OCI-LY7 (cell line): ENCODE measurements at places on chromosomes 6 and 20.

GRCh38 chr6:56370561-56371211 lies 123.3 kb upstream of the COL21A1 start:
- peak; percentile 4 for DNase-seq

DNA sequence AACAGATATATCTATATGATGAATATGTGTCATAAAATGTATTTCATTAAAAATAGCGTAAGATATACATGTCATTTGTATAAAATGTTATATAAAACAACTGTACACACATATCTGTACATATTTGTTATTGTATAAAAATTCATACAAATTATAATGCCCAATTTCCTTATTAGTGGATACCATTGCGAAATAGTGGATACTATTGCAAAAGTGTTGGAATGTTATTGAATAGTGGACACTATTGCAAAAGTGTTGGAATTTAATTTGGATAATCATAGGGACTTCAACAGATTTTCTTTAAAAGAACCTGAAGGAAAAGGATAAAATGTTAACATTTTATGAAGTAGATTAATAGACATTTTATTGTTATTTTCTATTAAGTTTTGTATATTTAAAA lies 487.4 kb downstream of the HAO1 start:
- DNase-seq, result no peak

- no peak for DNase-seq
These were observed 107.1 kb downstream of the ARID1B start for GRCh38 chr6:156884306-156884705.

DNA sequence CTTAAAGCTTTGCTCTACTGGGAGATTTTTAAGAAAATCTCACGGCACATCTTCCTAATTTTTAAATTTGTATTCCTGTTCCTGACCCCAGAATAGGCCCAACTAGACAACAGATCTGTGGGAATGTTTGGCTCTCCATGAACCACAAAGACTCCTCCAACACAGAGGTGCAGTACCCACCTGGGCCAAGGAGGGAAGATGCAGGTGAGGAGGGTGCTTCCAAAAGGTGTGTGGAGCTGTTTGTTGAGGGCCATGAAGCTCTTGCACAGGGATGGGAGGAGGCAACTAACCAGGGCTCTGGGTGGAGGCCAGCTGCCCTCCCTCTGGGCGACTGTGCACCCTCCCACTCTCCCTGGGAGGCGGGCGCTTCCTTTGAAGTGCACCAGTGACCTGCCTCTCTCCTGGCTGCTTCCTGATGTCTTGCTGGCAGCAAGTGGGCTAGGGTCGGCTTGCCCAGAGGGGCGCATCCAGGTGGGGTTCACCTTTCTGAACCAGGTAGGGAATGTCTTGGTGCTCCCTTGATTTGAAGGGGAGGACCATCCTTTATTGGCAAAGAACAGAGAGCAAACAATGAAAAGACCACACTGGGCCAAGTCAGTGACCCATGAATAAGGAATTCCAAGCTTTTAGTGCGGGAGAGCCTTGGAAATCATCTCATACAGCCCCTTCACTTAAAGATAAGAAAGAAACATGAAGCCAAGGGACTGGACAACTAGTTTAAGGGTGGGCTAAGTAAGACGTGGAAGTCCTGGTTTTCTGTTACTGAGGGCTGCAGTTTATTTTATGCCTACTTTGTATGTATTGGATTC lies 76.0 kb downstream of the ANKRD6 start:
- no peak for DNase-seq

DNA sequence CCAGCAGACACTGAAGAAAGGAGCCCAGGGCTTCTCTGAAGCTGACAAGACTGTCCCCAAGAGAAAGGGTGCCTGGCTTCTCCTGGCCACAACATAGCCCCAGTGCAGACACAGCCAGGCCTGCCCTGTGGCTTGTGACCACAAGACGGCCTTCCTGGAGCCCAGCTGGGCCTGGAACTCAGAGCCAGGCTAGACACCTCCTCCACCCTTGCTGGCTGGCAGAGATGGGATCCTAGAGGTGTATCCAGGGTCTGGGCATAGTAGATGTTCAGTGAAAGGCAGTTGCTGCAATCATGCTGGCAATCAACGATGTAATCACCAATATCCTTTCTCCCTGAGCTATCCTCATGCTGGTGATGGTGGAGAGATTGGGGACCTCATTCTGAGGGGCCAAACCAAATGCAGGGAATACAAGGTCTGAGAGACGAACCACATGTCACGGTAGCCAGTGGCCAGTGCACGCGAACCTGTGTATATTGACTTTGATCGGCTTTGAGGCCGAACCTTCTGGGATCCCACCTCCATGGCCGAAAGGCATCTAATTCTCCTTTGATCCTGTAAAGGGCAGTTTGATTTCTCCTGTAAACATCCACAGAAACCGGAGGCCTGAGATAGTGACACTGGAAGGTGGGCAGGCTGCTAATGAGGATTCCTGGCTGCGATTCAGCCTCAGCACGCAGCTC lies 115.2 kb downstream of the PSMB1 start:
- no peak for DNase-seq

GRCh38 chr20:57748601-57749130 lies 38.9 kb upstream of the PMEPA1 start:
- DNase-seq, result no peak

GRCh38 chr6:95660544-95660943 lies 83.2 kb downstream of the MANEA start:
- DNase-seq, result no peak

- peak; percentile 81 for DNase-seq
These were observed 95.1 kb upstream of the OLIG3 start for GRCh38 chr6:137589067-137589848.

- no peak for DNase-seq
These were observed 43.2 kb upstream of the TMEM30A start for GRCh38 chr6:75327807-75328206.

GRCh38 chr6:33676416-33677142 lies 34.9 kb downstream of the UQCC2 start:
- DNase-seq, result no peak

DNA sequence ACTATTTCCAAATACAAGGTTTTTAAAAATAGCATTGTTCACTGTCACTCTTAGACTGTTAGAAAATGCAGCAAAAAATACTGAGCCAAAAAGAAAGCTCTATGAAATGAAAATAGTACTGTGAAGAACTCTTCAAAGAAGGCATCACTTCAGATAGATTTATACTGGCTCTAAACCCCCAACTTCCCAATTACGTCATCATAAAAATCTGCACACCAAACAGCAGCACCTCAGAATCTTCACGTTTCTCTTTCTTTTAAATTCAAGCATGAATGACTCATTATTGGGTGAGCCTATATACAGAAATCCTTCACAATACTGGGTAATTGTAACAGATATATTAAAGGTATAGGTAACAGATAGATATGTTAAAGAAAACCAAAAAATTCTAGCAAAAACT lies 208.4 kb upstream of the HTR1E start:
- DNase-seq, result no peak

DNA sequence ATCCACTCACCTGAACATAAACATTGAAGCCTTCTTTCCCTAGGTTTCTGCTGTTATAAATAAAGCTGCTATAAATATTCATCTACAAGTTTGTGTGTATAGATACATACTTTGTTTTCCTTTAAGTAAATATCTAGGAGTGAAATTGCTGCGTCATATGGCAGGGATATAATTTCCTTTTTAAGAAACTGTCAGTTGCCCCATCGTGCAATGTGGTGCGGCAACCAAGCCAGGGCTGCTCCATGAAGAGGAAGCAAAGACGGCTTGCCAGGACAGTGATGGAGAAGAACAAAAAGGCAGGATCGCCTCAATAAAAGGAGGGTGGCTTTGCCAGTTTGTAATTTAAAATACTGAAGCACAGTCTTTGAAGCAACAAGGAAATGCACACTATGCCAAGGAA lies 36.6 kb downstream of the CITED2 start:
- DNase-seq, result no peak

DNA sequence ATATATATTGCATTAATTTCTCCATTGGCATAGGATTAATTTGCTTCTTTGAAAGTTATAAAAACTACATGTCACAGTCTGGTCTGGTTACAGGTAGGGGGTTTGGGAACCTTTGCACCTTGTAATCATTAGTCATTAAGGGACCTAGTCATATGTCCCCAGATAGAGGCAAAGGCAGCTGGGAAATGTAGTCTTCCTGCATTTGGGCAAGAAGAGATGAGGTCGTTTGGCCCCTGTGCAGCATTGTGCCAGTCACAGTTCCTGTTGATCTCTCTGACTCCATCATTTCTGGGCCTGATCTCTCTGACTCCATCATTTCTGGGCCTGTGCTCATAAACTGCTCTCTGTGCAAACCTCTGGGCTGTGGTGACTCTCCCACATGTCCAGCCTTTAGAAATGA lies 73.2 kb downstream of the BCKDHB start:
- no peak for DNase-seq

- no peak for DNase-seq
These were observed 63.9 kb downstream of the PTPN1 start for GRCh38 chr20:50574108-50574507.

DNA sequence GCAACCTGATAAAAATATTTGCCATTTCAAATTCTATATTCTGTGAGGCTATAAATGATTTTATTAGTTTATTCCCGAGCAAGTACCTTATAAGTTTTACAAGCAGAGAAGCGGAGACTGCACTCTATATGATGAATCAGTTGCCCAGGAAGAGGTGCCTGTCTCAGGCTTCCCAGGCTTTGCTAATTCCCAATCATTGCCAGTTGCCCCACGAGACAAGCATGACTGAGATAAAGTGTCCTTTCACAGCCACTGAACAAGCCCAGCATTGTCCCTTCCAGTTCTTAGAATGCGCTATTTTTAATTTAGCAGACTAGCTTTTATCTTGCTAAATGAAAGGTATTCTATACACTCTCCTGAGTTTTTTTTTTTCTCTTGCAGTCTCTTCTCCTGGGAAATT lies 260.7 kb downstream of the ALDH8A1 start:
- no peak for DNase-seq

- DNase-seq, result no peak
These were observed 232.8 kb downstream of the MYLK4 start for GRCh38 chr6:2517855-2518473.

- no peak for DNase-seq
These were observed 50.1 kb downstream of the EDN3 start for GRCh38 chr20:59350330-59351156.

DNA sequence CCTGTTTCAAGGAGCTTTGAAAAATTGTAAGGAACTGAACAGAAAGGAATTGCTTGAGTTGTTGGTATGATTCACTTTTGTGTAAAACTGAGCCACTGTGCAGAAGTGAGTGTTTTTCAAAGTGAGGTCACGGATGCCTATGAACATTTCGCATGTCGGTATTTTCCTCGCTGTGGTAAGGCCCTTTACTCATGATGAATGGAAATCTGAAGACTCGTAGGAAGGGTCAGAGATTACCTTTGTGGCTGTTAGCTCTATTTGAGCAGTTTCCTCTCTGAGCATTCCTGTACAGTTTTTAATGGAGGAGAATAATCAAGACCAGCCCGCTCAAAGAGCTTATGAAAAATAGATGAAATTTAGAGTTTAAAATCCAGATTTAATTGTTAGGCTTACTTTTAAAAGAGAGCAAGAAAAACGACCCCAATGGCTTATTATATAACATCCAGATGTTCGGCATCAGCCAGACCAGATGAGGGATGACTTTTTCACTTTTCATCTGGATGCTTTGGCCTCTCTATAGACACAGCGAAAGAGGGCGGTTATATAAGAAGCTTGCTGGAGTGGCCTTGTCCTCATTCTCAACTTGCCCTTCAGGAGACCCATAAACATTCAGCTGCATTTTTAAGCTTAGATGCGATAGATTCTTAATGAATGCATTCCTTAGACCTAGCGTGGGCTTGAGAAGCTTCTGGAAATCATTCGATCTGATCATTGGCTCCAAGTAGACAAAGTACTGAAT lies 99.5 kb downstream of the CD83 start:
- DNase-seq, result no peak

DNA sequence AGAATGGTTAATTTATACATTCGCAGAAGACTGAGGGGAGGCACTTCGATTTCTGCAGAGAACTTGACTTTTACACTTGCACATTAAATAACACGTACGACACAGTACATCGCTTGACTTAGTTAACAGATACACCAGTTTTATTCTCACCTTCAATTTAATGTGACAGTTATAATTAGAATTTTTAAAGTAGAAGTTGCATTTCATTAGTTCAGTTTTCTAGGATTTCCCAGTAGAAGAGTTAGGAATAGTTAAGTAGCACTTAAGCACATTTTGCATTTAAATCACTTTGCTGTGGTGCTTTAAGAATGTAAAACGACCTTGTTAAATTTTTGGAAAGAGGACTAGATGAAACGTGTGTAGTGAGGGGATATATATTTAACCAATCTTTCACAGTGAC lies 1.6 kb upstream of the BEND3 start:
- DNase-seq, result no peak

DNA sequence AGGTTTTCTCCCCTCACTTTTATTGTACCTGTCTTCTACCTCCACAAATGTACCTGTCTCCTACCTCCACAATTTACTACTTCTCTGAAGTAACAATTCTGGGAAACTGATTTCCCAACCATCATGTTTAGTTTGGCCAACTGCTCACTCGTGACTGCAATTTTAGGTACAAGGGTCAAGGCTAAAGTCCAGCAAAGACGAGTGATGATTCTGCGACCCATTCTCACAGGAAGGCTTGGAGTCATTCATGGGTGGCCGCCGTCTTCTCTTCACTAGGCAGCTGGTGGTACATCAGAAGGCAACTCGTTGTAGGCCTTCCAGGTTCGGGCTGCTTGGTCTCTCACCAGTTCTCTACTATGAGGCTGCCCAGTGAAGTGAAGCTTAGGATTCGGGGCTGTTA lies 483.8 kb upstream of the JARID2 start:
- no peak for DNase-seq

- DNase-seq, result peak; percentile 58
These were observed 28.4 kb downstream of the TFEB start for GRCh38 chr6:41706876-41707564.
